ENCODE measurements at places on chromosomes 13 and 19.

DNA sequence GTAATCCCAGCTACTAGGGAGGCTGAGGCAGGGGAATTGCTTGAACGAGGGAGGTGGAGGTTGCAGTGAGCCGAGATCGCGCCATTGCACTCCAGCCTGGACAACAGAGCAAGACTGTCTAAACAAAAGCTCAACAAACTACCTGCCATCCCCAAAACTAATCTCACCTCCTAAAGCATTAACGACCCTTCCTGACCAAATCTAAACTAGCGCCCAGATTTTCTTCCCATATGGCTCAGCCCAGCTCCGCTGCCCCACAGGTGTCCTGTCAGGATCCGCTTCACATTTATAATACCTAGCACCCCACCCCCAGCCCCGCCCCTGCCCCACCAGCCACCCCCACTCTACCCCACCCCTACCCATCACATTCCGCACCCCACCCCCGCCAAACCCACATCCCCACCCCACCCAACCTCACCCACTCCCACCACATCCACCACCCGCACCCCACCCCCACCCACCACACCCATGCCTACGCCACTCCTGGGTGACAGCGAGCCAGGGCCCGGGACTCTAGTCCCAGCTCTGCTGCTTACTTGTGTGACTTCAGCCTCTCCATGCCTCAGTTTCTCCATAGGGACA lies 599 bp downstream of the C19orf12 start:
- DNase-seq = no peak

- no peak for DNase-seq
Measured at GRCh38 chr19:52527956-52528351, 486 bp downstream of the ZNF808 start.

DNA sequence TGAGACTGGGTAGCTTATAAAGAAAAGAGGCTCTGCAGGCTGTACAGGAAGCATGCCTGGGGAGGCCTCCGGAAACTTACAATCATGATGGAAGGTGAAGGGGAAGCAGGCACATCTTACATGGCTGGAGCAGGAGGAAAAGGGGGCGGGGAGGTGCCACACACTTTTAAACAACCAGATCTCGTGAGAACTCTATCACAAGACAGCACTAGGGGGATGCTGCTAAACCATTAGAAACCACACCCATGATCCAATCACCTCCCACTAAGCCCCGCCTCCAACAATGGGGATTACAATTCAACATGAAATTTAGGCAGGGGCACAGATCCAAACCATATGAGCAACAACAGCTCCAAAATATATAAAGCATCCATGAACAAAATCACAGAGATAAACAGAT lies 46.5 kb upstream of the GTF2F2 start:
- no peak for DNase-seq

GRCh38 chr19:10118960-10119359 lies 739 bp downstream of the EIF3G start:
- no peak for DNase-seq

- no peak for DNase-seq
Measured at GRCh38 chr13:30752201-30752797, 17.0 kb downstream of the ALOX5AP start.

- DNase-seq = no peak
Measured at GRCh38 chr19:8666814-8667405, 31.7 kb downstream of the ACTL9 start.

- no peak for DNase-seq
Measured at GRCh38 chr19:33208904-33209849, 15.0 kb downstream of the LRP3 start.

DNA sequence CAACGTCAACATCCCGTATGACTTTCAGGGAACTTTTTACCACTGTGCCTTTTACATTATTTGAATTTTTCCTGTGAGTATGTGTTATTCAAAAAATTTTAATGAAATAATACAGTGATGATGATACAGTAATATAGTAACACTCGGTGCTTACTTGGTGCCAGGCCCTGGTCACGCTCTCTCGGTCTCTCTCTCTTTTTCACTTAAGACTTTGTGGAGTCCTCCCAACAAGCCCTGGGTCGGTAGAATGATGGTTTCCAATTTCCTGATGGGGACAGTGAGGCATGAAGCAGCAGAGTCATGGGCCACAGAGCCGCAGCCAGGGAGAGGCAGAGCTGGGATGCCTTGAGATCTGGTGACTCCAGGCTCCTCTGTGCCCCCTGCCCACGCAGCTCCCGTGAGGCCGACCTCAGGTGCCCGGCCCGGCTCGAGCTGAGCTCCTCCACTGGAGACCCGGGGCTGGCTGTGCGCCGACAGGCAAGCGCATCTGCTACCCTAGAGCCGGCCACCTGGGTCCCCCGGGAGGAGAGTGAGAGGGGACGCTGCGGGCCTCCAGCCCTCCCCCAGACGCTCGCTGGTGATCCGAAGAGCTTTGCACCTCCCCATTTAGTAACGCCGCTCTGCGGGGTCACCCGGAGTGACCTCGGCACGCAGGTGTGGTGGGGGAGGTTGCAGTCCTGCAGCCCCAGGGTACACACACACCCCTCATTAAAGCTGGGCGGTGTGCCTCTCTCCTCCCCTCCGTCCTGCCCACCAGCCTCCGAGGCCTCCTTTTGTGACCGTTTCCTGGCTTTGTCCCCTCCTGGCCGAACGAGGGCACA lies 4.4 kb upstream of the SBK3 start:
- no peak for DNase-seq

GRCh38 chr13:50616101-50616500 lies 227.4 kb downstream of the DLEU7 start:
- DNase-seq = no peak

DNA sequence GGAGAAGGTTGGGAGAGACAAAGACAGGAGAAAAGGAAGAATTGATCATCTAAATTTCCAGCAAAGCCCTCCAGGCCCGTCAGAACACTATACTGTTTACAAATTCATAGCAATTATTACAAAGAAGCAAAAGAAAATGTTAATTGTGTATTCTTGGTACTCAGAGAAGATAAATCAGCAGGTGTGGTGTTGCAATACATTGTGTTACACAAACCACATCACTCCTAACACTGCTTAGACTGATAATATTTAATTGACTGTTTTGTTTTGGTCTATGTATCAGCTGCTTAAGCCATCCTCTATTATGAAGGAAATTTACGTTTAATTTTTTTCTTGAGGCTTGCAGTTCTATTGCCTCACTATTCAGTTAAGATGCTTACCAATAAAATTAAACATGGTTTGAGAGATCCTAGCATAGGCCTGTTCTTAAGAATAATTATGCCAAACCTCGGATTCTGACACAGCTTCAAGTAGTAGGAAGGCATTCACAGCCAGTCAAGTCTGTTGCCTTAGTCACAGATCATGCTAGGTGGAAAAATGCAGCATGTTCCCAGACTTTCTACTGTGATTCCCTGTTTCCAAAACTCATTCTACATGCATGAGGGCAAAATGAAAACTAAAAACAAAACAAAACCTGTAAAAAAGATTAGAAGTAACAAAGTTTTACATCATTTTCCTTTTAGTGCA lies 129.2 kb downstream of the TBC1D4 start:
- DNase-seq = no peak

DNA sequence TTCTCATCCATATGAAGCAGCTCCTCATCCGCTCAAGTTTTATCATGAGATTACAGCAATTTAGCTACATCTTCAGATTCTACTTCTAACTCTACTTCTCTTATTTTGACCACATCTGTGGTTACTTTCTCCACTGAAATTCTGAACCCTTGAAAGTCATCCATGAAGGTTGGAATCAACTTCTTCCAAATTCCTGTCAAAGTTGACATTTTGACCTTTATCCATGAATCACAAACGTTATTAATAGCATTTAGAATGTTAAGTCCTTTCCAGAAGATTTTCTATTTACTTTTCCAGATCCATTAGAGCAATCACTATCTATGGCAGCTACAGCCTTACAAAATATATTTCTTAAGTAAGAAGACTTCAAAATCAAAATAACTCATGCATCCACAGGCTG lies 421.7 kb upstream of the GPC6 start:
- DNase-seq = no peak

GRCh38 chr13:60463787-60464186 lies 66.8 kb downstream of the TDRD3 start:
- no peak for DNase-seq

DNA sequence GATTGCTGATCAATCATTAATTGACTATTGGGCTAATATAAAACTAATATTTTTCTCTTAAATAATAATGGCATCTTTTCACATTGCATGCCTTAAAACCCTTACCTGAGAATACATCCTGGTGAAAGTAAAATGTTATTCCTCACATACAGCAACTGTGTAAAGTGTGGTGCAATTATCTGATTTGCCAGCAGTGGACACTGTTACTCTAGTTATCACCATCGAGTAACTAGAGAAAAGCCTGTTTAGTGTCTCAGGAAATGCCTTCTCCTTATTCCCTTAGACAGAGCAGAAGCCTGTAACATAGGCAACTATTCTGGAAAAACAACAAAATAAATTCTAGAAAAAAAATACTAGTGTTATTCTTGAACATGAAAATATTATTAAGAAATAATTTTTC lies 459.8 kb downstream of the FGF14 start:
- no peak for DNase-seq

GRCh38 chr19:55622242-55622969 lies 2.0 kb downstream of the ZNF784 start:
- no peak for DNase-seq

Data from stimulated activated CD8-positive, alpha-beta memory T cell treated with anti-CD3 and anti-CD28 coated beads, Interleukin-7, amount 100 ng/mL, for 1 hour (primary cell).